ENCODE measurements at places on chromosomes 6 and 20.

DNA sequence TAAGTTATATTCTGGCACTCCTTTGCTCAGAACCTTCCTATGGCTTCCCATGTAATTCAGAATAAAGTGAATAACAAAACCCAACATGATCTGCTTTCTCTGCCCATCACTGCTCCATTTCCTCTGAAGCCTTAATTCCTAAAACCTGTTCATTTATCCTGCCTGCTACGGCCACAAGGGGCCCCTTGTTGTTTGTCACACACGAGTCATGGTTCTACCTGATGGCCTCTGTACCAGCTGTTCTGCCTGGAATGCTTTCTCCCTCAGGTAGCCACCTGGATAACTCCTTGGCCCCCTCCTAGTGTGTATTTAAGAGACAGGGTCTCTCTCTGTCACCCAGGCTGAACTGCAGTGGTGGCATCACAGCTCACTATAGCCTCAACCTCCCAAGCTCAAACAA, 26.8 kb downstream of the ERGIC3 start:
- no peak for DNase-seq

- DNase-seq, result no peak
These were observed 28.9 kb upstream of the C6orf58 start for GRCh38 chr6:127547904-127548649.

DNA sequence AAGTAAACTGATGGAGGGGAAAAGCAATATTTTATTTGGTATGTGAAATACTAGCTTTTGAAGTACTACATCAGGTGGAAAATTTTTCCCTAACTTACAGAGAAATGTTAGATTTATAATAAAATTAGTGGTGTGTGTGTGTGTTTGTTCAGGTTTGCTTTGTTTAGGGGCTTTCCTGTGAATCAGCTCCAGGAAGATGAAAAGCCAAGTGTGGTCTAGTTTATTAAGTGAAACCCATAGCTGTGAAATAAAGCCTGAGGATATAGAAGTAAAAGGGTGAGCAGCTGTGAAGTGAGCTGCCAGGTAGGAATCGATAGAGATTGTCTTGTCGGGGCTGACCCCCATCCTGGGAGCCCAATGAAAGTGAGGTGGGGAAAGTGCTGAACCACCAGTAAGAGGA, 347.6 kb upstream of the IMPG1 start:
- no peak for DNase-seq

- DNase-seq, result no peak
These were observed 250.1 kb downstream of the BCKDHB start for GRCh38 chr6:80356545-80356944.

DNA sequence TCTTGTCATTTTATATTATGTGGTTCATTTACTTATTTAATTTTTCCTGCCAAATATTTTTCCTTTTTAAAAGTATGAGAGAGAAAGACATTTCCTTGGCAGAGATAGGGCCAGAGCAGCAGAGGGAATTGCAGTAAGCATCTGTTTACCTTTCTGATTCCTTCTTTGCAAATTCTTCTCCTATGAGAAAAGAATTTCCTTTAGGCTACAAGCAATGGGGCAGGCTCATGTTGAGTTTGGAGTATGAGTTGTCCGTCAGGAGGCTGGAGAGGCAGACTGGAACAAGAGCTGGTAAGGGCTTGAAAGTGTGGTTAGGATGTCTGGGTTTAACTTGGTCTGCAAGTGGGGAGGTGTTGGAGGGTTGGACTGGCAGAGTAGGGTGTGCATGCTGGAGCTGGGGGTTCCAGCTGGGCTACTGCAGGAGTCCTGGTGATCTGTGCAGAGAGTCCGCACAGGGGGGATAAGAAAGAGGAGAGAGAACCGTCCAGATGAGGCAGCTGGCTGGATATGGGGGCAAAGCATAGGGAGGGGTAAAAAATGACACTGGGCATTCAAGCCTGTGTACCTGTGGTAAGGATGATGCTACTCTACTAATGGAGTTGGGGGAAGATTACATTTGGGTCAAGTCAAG, 19.7 kb downstream of the TIAM2 start:
- no peak for DNase-seq

GRCh38 chr6:2240961-2241360, 4.4 kb downstream of the GMDS start:
- DNase-seq, result no peak

DNA sequence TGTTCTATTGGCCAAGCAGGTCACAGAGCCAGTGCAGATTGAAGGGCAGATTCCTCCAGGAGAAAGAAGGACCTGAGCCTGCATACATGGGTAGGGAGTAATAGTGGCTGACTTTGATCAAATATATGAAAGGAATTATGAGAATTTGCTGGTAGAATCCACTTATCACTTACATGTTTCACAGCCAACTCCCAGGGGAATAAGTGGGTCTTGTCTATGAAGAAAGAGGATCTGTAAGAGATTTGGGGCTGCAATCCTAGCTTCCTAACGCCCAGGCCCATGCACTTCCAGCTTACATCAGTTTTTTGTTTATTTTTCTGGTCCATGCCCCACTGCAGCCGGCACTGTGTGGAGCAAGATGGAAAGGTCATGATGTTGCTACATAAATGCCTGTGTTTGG, 107.9 kb upstream of the SYNDIG1 start:
- DNase-seq, result no peak

DNA sequence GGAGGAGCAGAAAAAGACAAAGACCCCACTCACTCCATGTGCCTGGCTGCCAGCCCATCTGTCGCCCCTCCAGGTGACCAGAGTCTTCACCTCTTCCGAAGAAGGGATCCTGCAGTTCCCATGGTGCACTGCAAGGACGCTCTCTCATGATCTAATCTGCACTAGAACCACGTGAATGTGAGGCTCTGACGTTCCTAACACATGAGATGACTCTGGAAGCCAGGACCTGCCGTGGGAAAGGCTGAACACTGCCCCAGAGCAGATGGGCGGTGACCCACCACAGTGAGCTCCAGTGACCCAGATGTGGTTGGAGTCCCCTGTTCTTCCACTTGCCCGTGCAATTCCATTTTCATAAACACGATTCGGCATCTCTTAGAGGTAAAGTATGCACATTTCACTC, 39.6 kb upstream of the PDE10A start:
- no peak for DNase-seq

GRCh38 chr20:35527122-35527769, 2.2 kb downstream of the C20orf173 start:
- no peak for DNase-seq

DNA sequence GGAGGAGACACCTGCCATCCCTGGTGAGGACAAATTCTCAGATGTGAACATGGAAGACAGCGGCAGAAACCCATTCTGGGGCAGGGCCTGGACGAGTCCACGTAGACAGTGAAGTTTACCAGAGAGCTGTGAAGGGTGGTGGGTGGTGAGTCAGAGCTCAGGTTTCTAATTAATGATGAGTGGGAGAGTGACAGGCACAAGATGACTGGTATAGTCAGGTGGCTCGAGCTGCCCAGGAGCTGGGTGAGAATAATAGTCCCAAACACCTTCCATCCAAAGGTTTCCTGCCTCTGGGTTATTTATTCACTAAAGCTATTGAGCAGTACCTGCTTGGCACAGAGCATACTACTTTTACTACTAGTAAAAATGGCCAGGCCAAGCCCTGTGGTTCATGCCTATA, 6.0 kb downstream of the TLDC2 start:
- no peak for DNase-seq

GRCh38 chr6:112310439-112311125, 36.5 kb upstream of the RFPL4B start:
- DNase-seq, result no peak

- DNase-seq, result no peak
These were observed 14.9 kb downstream of the CASS4 start for GRCh38 chr20:56426926-56427325.

- DNase-seq, result no peak
These were observed at the start of gene NRSN2 for GRCh38 chr20:346640-347316. Gene NRSN2 (plus strand): TSS chr20:347111. CDS start chr20:349644, 2,533 bp downstream.
